ENCODE measurements at places on chromosomes 4 and X. TPM values are rescaled to one million over a fixed set of nuclear protein-coding genes. Genes with fewer than 3 reads are reported as not detected.

DNA sequence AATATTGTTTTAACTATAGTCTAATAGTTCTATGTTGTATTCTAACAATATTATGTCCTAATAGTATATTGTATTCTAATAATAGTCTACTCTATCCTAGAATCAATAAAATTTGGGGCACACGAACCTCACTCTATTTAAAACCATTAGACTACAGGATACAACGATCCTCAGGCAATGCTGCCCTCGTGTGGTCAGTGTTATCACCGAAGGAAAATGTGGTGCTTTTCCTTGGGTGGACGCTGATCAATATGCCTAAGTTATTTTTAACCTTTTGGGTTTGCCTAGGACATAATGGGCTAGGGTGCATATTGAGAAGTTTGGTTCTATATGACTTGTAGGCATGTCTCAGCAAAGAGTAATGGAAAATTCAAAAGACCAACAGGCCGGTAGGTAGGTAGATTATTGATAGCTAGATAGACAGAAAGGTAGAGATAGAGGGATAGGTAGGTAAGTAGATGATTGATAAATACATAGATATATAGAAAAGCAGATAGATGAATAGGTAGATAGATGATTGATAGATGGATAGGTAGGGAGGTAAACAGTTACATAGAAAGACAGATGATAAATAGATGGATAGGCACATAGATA is 75.1 kb downstream of the PRKX start:
- DNase-seq: no peak

GRCh38 chrX:142428916-142429315 is 223.8 kb upstream of the MAGEC2 start:
- DNase-seq: no peak

- no peak for DNase-seq
These were observed 52.1 kb downstream of the KLF8 start for GRCh38 chrX:56284269-56284668.

GRCh38 chrX:112642349-112642748 is 37.4 kb downstream of the LHFPL1 start:
- peak; percentile 26 for DNase-seq

DNA sequence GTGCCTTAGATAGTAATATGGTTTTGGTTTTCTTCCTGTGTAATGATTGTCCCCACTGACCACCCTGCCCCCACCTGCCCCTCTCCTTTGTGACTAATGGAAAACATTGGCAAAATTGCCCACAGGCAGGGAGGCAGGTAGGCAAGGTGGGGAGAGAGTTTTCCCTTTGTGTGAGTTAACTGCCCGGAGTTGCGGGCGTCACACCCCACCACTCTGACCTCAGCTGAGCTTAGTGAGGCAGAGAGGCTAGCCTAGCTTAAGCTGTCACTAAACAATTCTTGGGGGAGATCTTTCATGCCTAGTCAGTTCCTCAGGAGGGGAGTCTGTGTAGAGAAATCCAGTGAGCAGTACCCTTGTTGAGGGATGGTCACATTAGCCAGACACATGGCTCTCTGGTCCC is 245.3 kb downstream of the BCOR start:
- no peak for DNase-seq

Gene SPACA5
- total RNA-seq: not detected
